Nephron progenitor cell (in vitro differentiated cells): ENCODE measurements at places on chromosomes 12 and 14.

GRCh38 chr14:78721756-78722480 is 551.7 kb downstream of the NRXN3 start:
- no peak for DNase-seq
- H3K36me3 ChIP-seq, result no peaks in the 10 kb centered on the region
- peaks cover 9% of the 10 kb centered on the region for H3K27me3 ChIP-seq
- H3K4me1 ChIP-seq, result no peaks in the 10 kb centered on the region
- H3K27ac ChIP-seq, result peak overlapping the region; percentile 44
- H3K4me3 ChIP-seq, result no peak overlapping the region

DNA sequence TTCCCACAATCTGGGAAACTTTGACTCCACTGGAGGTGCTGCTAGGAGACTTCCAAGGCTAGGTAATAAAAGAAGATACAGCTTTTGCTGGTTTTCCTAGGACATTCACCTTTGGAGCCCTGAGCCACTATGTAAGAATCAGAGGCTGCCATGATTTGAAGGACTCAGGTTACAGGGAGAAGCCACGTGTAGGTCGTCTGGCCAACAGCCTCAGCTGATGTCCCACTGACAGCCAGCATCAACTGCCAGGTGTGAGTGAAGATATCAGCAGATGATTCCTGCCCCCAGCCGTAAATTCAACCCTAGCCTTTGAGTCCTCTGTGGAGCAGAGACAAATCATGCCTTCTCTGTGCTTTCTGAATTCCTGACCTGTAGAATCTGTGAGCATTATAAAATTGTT is 27.0 kb downstream of the SMOC1 start:
- DNase-seq, result no peak
- no peak overlapping the region for H3K27ac ChIP-seq
- H3K4me3 ChIP-seq, result no peak overlapping the region

DNA sequence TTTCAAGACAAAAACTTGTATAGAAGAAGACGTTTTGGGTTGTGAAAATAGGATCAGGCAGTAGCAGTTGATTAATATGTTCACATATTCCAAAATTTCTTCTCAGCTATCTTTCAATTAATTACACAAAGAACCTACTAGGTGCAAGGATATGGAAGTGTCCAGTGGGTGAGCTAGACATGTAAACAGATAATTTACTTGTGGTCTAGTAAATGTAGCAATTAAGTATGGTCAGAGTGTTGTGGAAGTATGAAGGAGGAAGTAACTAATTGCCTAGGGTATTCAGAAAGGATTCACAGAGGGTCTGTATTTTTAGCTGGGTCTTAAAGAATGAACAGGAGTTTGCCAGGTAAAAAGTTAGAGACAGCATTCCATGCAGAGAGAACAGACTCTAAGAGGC is 5.9 kb downstream of the GOLGA5 start:
- no peak overlapping the region for H3K27ac ChIP-seq
- no peak overlapping the region for H3K4me3 ChIP-seq
- H3K4me1 ChIP-seq, result peaks cover 25% of the 10 kb centered on the region
- H3K27me3 ChIP-seq, result no peaks in the 10 kb centered on the region
- DNase-seq, result no peak

DNA sequence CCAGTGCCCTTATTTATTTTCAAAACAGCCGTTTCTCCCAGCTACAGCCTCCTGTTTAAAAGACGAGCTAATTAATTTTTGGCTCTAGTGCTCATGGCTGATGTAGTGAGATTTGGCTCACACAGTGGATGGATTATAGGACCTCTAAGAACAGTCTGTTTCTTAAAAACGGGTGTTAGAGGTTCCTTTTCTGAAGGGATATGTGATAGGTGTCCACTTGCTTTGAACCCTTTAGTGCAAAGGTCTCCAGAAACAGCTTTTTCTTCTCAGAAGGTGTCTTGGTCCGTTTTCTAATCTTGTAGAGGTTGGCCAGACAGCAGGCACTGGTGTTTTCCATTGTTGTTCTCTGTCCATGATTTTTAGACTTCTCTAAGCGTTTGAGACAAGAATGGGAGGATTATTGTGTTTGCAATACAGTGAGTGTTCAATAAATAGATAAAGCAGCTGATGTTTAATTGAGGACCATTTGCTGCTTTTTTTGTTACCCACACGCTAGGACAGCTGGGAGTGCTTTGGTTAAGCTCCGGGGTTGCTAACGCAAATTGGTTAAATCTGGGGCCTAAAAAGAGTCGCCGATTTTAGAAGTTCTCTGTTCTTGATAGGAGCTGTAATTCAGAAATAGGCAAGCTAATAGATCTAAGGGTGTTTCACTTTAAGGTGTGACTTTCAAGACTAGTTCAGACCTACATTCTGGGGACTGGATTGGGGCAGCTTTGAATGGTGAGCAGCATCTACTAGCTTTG is 1.0 kb downstream of the BORCS5 start:
- H3K27ac ChIP-seq, result peak overlapping the region; percentile 95
- H3K27me3 ChIP-seq, result peaks cover 3% of the 10 kb centered on the region
- H3K4me3 ChIP-seq, result peak overlapping the region; percentile 94
- no peak for DNase-seq
- peaks cover 6% of the 10 kb centered on the region for H3K36me3 ChIP-seq

DNA sequence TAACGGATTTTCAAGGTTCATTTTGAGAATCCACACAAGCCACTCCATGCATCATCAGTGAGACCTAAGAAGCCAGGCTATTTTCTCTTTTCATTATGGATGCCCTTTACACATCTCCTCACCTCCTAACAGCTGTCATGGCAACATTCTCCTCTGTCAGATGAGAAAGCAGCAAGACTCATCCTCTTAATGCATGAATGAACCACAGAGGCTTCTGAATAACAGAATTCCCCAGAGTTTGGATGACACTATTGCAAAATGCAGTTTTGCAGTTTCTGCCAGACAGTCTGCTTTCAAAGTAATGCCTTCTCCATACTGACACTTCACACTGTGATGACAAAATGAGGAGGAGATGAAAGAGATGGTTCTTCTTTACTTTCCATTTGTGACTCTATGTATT is 286.7 kb upstream of the GRIP1 start:
- DNase-seq, result no peak
- no peak overlapping the region for H3K4me3 ChIP-seq
- H3K27me3 ChIP-seq, result peaks cover 3% of the 10 kb centered on the region
- peaks cover 4% of the 10 kb centered on the region for H3K36me3 ChIP-seq
- peaks cover 9% of the 10 kb centered on the region for H3K4me1 ChIP-seq
- no peak overlapping the region for H3K27ac ChIP-seq

DNA sequence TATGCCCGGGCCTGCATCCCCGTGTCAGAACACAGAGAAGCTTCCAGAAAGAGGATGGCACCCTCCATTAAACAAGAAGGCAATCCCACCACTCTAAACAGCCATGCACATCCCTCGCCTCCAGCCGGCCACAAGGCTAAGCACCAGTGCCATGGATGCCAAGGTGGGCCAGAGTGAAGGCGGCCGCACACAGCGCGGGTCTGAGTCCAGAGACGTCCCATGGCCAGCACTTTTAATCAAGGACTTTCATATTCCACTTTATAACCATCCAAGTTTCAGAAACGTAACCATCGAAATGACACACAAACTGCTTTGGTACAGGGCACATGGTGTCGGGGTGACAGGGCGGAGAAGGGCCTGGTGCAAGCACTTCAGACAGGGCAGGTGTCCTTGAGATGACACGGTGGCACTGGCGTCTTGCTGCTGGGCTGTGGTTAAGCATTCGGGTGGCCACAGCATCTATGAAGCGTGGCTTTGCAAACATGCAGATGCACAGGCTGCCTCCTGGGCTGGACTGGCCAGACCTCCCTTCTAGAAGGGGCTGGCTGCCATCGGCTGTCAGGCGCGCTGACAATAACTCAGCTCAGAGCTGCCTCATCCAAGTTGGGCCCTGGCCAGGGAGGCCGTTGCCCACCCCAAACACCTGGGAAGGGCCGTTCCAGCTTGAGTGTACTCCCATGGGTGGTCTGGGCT is 117.2 kb downstream of the RFLNA start:
- H3K36me3 ChIP-seq, result peaks cover 15% of the 10 kb centered on the region
- DNase-seq, result no peak
- peaks cover 38% of the 10 kb centered on the region for H3K4me1 ChIP-seq
- no peaks in the 10 kb centered on the region for H3K27me3 ChIP-seq
- H3K27ac ChIP-seq, result no peak overlapping the region

DNA sequence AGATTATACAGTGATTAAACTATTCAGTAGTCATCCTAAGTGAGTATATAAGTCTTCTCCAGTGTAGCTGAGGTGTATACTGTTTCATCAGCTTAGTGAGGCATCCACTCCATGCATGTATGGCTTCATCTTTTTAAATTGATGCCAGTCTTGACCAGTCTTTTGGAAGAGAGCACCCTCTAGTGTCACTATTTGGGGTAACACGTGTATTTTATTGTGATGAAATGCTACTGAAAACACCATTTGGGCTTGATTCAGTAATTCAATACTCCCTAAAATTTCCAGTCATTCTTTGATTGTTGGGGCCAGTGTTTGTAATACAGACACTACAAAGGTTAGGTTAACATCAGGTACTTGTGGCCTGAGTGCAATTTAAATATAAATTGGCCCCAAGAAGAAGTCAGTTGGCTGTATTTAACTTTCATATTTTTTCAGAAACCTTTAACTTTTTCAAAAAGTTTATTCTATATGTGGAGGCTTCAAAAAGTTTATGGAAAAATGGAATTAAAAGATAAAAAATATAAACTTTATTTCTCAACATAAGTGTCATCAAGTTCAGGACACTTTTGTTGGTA is 35.3 kb downstream of the MIPOL1 start:
- no peaks in the 10 kb centered on the region for H3K4me1 ChIP-seq
- no peak overlapping the region for H3K27ac ChIP-seq
- no peak overlapping the region for H3K4me3 ChIP-seq
- H3K36me3 ChIP-seq, result peaks cover 4% of the 10 kb centered on the region
- no peaks in the 10 kb centered on the region for H3K27me3 ChIP-seq

DNA sequence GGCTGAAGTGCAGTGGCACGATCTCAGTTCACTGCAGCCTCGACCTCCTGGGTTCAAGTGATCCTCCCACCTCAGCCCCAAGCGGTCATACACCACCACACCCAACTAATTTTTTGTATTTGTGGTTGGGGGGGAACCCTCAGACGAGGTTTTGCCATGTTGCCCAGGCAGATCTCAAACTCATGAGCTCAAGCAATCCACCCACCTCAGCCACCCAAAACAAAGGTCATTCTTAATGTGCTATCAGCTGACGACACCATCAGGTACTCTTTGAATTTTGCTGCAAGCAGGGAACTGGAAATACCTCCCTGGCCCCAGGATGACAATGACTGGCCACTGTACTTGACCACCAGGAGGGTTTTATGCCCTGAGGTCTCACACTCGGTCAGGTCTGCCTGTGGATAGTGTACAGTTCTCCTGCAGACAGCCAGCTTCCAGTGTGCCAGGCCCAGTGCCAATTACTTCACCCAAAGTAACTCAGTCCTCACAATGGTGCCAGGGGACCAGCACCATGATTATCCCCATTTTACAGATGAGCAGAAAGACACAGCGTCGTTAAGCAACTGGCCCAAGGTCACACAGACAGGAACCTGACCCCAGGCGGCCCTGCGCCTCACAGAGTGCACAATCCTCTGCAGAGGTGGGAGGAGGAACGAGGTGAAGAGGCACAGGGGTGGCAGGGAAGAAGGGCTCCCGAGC is 42.9 kb downstream of the ITPK1 start:
- H3K4me3 ChIP-seq, result no peak overlapping the region
- no peak for DNase-seq
- H3K4me1 ChIP-seq, result peaks cover 48% of the 10 kb centered on the region
- H3K27ac ChIP-seq, result peak overlapping the region; percentile 36

- no peaks in the 10 kb centered on the region for H3K27me3 ChIP-seq
- H3K27ac ChIP-seq, result no peak overlapping the region
- no peak overlapping the region for H3K4me3 ChIP-seq
These were observed 311.7 kb downstream of the DIO2 start for GRCh38 chr14:79899610-79900009.

DNA sequence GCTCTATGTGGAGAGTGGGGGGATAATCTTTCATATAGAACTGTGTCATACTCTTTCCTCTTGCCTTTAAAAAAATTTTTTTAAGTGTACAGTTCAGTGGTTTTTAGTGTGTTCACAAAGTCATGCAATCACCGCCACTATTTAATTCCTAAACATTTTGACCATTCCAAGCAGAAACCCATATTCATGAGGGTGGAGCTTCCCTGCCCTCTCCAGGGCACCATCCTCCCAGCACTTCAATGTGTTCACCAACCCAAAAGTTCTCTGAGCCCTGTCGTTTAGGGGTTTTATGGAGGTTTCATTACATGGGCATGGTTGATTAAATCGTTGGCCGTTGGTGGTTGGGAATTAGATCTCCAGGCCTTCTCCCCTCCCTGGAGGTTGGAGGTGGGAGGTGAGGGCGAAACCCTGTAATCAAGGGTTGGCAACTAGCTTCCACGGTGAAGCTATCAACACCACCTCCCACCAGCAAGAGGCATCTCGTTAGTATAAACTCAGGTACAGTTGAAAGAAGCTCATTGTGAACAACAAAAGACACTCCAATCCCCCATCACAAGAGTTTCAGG is 42.8 kb upstream of the WNK1 start:
- no peak for DNase-seq
- H3K27me3 ChIP-seq, result peaks cover 17% of the 10 kb centered on the region
- H3K36me3 ChIP-seq, result no peaks in the 10 kb centered on the region
- H3K4me1 ChIP-seq, result peaks cover 5% of the 10 kb centered on the region
- H3K4me3 ChIP-seq, result no peak overlapping the region

DNA sequence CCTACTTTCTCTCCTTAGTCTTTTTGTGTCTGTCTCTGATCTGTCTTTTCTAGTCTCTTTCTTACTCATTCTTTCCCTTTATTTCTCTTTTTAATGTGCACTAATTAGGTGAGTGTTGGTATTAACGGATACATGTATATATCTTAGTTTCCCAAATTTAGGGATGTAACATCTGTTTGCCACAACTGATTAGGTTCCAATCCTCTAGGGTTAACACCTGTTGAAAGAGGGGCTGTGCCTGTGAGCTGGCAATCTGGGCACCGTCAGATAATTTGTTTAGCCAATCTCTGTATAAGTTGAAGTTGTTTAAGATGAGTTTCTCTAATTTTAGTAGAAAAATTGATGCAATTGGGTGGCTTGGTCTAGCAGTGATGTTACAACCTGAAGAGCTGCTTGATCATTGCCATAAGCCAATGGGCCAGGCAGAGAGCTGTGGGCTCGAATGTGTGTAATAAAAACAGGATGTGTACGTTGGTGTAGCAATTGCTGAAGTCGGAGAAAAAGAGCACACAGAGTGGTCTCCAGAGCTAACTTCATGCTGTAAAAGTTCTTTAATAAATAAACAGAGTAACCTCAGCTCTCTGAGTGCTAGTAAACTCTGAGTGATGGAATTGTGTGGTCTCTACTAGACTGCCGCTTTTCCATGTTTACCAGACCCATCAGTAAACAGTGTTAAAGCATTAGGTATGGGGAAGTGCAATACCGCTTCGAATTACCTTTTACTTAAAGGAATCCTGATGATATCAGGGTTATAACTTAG is 18.3 kb upstream of the LYZ start:
- H3K4me1 ChIP-seq, result peaks cover 45% of the 10 kb centered on the region
- H3K27me3 ChIP-seq, result peaks cover 10% of the 10 kb centered on the region
- H3K36me3 ChIP-seq, result no peaks in the 10 kb centered on the region
- H3K4me3 ChIP-seq, result no peak overlapping the region
- DNase-seq, result no peak
- no peak overlapping the region for H3K27ac ChIP-seq

GRCh38 chr12:53071591-53072551 is 7.3 kb downstream of the SPRYD3 start:
- no peak for DNase-seq
- peaks cover 7% of the 10 kb centered on the region for H3K27me3 ChIP-seq
- H3K4me3 ChIP-seq, result peak overlapping the region; percentile 8
- H3K4me1 ChIP-seq, result peaks cover 66% of the 10 kb centered on the region

GRCh38 chr14:32561520-32561919 is 232.4 kb downstream of the AKAP6 start:
- no peak for DNase-seq
- no peaks in the 10 kb centered on the region for H3K4me1 ChIP-seq
